ENCODE measurements at places on chromosomes 2 and 18. TPM values are rescaled to one million over a fixed set of nuclear protein-coding genes. Genes with fewer than 3 reads are reported as not detected.

DNA sequence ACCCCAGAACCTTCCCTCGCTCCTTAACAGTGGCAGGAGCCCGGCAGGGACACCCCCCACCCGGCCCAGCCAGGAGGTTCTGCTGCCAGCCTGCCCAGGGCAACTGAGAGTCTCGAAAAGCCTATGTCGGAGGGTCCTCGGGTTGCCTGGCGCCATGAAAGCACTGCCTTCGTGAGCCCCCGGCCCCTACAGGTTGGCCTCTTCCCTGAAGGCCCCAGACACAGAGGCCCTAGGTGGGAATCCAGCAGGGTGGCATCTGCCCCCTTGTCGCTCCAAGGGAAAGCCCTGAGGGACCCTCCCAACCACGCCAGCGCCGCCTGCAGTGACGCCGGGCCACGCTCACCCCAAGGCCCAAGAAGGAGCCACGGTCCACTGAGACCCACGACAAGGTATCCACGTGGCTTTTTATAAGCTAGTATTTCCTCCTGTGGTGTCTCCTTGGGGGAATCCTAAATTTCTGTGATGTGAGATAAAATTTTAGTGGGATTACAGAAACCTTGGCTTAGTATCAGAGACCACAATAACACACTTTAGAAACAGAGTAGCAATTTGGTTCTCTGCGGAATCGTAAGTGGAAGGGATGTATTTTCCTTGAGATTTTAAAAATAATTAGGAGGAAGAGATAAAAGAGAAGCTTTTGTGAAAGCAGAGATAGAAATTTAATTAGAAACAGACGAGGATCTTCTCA is 138.9 kb downstream of the HDAC4 start:
- DNase-seq = no peak

DNA sequence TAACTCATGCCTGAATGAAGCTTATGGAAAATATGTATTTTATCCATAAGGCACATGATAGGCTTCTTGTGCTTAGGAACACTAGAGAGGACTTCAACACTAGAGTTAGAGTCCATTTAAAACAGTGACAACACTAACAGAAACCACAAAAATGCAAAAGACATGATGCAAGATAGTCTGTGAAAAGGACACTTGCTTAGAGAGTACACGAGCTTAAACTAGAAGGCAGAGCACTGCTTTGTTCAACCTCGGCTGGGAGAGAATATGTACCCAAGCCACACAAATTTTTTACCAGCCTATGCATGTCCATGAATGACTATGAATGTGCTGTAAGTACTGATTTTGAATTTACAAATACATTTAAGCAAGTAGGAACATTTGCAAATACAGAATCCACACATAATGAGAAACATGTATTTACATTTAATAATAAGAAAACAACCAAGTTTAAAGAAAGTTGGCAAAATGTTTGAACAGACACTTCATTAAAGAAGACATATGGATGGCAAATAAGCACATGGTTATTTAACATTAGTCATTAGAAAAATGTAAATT is 130.6 kb downstream of the SPOPL start:
- DNase-seq = no peak

GRCh38 chr18:35680139-35680551 is 98.6 kb downstream of the GALNT1 start:
- no peak for DNase-seq

The DPP4 gene
- total RNA-seq = 0.49 TPM

The GPR45 gene
- total RNA-seq = not detected

Measured in neural progenitor cell (in vitro differentiated cells).